H1 (cell line): ENCODE measurements at places on chromosomes 6 and 20. TPM values are rescaled to one million over a fixed set of nuclear protein-coding genes. Genes with fewer than 3 reads are reported as not detected.

Gene OOEP
- 0.20 and 0.55 TPM in 2 replicates for polyA plus RNA-seq

Gene HSPA1A
- polyA plus RNA-seq: 40.7 and 50.2 TPM in 2 replicates

Gene BTNL2
- polyA plus RNA-seq: not detected in 2 replicates

Gene STK38
- 6.2 and 8.1 TPM in 2 replicates for polyA plus RNA-seq

Gene PPDPF
- polyA plus RNA-seq: 30.5 and 49.9 TPM in 2 replicates

Gene RNF146
- 11.6 and 16.1 TPM in 2 replicates for polyA plus RNA-seq

Gene ATP6V1G2
- 5.1 and 5.7 TPM in 2 replicates for polyA plus RNA-seq

Gene THBS2
- polyA plus RNA-seq: 11.0 and 14.5 TPM in 2 replicates

Gene MMP24
- 21.4 and 27.2 TPM in 2 replicates for polyA plus RNA-seq

Gene EDN3
- 0.24 and 0.38 TPM in 2 replicates for polyA plus RNA-seq

Gene CPNE5
- 1.8 and 2.3 TPM in 2 replicates for polyA plus RNA-seq

Gene EMILIN3
- polyA plus RNA-seq: 5.2 TPM in 2 replicates

Gene TRDN
- polyA plus RNA-seq: 1.2 and 1.6 TPM in 2 replicates

Gene POM121L2
- polyA plus RNA-seq: 0.05 TPM in 2 replicates

Gene MRAP2
- polyA plus RNA-seq: 5.3 and 11.0 TPM in 2 replicates

Gene TNF
- polyA plus RNA-seq: not detected in 2 replicates

Gene ANGPT4
- 0.25 and 0.33 TPM in 2 replicates for polyA plus RNA-seq

Gene C6orf15
- polyA plus RNA-seq: 0.06 TPM in 1 of 2 replicates, not detected in the other

Gene LHFPL5
- 0.03 TPM in 1 of 2 replicates, not detected in the other for polyA plus RNA-seq

Gene HLA-DRB1
- polyA plus RNA-seq: 7.2 and 7.5 TPM in 2 replicates

Gene PSMG4
- 113 and 127 TPM in 2 replicates for polyA plus RNA-seq

Gene PARD6B
- 3.3 and 5.2 TPM in 2 replicates for polyA plus RNA-seq

Gene RBPJL
- polyA plus RNA-seq: 1.3 and 1.5 TPM in 2 replicates

Gene CASS4
- polyA plus RNA-seq: not detected in 2 replicates

Gene GATA5
- 0.08 TPM in 2 replicates for polyA plus RNA-seq

Gene TAGAP
- not detected in 2 replicates for polyA plus RNA-seq

Gene MUC21
- polyA plus RNA-seq: not detected in 2 replicates

Gene ZNF831
- under 0.01 TPM in 1 of 2 replicates, not detected in the other for polyA plus RNA-seq

Gene PRL
- not detected in 2 replicates for polyA plus RNA-seq

Gene CAPN11
- 0.95 and 1.8 TPM in 2 replicates for polyA plus RNA-seq

Gene AARS2
- 8.6 and 12.8 TPM in 2 replicates for polyA plus RNA-seq

Gene SMOC2
- polyA plus RNA-seq: 8.5 TPM in 2 replicates

Gene BCAS1
- 0.06 and 0.08 TPM in 2 replicates for polyA plus RNA-seq

Gene PRPH2
- 0.23 and 0.33 TPM in 2 replicates for polyA plus RNA-seq

Gene PROKR2
- 7.7 and 9.5 TPM in 2 replicates for polyA plus RNA-seq

Gene FERMT1
- 4.2 and 4.5 TPM in 2 replicates for polyA plus RNA-seq

Gene SIRPB2
- polyA plus RNA-seq: not detected in 2 replicates

Gene ITCH
- 2.5 and 3.9 TPM in 2 replicates for polyA plus RNA-seq

Gene SALL4
- polyA plus RNA-seq: 108 and 112 TPM in 2 replicates

Gene NRSN1
- polyA plus RNA-seq: 0.03 and 0.15 TPM in 2 replicates

Gene HCRTR2
- polyA plus RNA-seq: 0.08 and 0.23 TPM in 2 replicates

Gene CNKSR3
- polyA plus RNA-seq: 1.2 and 2.1 TPM in 2 replicates

Gene TGM3
- 0.08 and 0.12 TPM in 2 replicates for polyA plus RNA-seq

Gene UBD
- polyA plus RNA-seq: 0.23 TPM in 1 of 2 replicates, not detected in the other

Gene PTCRA
- polyA plus RNA-seq: not detected in 2 replicates

Gene IBTK
- polyA plus RNA-seq: 2.8 and 4.6 TPM in 2 replicates

Gene FAM162B
- 1.6 and 2.6 TPM in 2 replicates for polyA plus RNA-seq

Gene BACH2
- 1.8 and 1.9 TPM in 2 replicates for polyA plus RNA-seq

Gene NKX2-4
- polyA plus RNA-seq: 0.12 and 0.19 TPM in 2 replicates

Gene DCDC2
- polyA plus RNA-seq: 0.03 TPM in 2 replicates

Gene KCNK16
- not detected in 2 replicates for polyA plus RNA-seq

Gene RAET1L
- not detected in 2 replicates for polyA plus RNA-seq

Gene CCM2L
- polyA plus RNA-seq: 15.8 and 23.1 TPM in 2 replicates

Gene SPATS1
- polyA plus RNA-seq: not detected in 2 replicates
